ENCODE measurements at places on chromosomes 1 and 21.
A peak's percentile ranks its signal among the peaks of the same experiment; 100 is the strongest.

- DNase-seq: no peak
These were observed 52.5 kb downstream of the POU2F1 start for GRCh38 chr1:167273027-167273800.

DNA sequence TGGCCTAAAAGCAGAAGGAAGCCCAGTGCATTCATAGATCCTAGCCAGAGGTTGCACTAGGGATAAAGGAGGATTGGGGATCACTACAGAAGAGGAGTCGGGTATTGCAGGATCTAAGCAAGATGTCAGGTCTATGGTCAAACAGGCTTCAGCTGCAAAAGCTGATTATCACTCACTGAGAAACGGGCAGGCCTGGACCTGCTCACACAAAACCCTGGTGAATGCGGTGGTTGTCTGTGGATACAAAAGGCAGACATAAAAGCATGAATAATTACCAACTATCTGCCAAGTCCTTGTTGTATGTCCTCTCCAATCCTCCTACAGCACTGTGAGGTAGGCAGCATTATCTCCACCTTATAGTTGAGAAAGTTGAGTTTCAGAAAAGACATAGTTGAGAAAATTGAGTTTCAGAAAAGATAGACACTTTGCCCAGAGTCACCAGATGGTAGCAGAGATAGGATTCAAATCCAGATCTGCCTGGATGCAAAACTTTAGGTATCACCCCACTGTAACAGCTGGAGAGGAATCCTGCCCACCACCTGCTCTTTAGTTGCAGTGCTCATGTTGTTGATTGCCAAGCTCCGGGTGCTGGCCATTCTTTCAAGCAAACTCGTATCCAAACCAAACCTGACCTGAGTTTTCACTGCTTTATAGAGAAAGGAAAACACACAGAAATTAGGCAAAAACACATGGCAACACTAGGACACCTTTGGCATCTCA is 49.6 kb upstream of the HOOK1 start:
- no peak for DNase-seq

DNA sequence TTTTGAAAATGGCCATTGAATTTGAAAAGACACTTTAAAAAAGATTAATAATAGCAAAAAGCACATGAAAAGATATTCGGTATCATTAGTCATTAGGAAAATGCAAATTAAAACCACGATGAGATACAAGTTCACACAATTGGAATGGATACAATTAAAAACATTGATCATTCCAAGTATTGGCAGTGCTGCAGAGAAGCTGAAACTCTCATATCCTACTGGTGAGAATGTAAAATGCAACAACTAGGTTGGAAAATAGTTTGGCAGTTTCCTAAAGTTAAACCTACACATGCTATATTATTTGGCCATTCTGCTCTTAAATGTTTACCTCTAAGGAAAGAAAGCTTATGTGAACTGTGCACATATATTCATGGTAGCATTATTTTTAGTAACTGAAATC is 838.7 kb upstream of the PRMT6 start:
- DNase-seq: no peak

DNA sequence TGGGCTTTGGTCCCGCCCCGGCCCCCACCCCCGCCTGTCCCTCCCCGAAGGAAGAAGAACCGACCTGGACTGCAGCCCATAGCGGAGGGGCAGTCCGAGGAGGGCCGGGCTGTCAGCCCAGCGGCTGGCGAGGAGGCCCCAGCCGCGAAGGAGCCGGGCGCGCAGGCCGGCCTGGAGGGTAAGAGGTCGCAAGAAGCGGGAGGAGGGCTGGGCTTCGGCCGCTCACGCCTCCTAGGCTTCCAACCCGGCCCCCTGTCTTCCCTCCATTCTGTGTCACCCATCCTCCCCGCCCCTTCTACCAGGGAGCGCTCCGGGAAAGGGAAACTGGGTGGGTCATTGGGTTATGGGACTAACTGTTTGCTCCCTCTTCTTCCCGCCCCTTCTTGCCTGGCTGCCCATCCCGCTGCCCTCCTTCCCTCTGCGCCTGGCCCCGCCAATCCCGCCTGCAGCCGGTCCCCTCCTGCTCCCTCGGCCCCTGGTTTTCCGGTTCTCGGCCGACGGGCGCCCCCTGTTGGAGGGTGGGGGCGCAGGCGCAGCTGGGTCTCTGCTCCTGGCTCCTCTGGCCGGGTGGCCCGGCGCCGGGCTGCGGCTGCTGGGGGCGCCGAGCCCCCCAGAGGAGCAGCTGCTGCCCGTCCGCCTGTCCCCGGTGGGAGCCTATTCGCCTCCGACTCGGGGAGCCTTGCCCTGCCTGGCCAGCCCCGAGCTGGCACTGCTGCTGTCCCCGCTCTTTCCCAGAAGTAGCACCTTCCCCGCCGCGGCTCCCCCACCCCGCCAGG is 2.4 kb downstream of the RUSC1 start:
- DNase-seq: peak; percentile 79

DNA sequence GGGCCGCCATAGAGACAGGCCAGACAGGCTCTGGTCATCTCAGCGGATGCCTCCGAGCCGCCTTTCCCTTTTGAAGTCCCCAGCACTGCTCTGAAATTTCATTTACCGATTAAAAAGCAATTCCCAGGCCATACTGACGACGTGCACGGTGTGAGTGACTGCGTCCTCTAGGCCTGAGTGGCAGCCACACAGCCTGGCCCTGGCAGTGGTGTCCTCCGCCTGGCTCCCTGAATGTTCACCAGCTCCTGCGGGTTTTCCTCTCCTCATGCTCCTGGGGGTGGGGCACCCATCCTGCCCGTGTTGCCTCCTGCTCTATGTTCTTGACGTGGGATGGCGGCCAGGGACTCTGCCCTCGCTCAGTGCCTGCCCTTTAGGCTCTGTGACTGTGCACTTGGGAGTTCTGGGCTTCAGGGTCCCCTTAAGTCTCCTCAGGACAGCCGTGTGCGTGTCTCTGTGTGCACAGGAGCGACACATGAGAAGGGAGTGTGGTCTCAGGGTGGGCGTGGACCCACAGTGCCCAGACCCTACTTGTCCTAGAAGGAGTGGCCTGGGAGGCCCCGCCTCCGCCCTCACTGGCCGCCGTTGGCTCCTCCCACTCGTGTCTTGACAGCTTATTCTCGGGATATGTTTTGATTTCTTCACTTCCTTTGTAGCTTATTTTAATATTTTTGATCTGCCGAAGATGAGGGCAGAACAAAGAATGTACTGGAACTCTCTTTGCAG is 3.6 kb downstream of the SKI start:
- peak; percentile 79 for DNase-seq

DNA sequence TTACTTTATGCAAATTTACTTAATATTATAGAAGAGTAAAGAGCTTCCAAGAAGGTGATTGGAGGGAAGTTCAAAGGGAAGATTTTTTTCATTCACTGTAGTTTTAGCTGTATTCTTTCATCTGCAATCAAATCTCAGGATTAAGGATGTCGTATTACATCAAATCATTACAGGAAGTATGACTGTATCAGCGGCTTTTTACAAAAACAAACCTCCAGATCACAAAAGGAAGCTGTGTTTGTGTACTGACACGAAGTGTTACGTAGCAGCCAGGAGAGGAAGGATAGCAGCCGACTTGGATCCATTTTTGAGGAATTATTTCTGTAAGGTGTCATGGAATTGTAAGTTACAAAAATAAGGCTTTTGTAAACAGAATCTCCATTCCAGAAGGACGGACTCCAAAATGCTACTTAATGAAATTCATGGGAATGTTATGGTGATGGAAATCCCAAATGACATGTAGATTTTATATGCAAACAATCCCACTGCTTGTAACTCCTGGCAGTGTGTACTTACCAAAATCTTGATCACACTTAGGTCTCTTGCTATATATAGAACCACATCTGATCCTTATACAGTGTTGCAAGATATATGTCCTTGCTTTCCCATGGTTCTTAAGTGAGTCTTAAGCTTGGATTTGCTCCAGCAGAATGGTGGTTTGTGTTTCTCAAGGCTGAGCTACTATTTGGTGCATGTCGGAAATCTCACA is 49.8 kb downstream of the KCNJ15 start:
- DNase-seq: peak; percentile 3

- DNase-seq: no peak
These were observed 23.3 kb downstream of the LPAR3 start for GRCh38 chr1:84869720-84870119.
